ENCODE measurements at places on chromosomes 7 and 10.
A peak's percentile ranks its signal among the peaks of the same experiment; 100 is the strongest.

DNA sequence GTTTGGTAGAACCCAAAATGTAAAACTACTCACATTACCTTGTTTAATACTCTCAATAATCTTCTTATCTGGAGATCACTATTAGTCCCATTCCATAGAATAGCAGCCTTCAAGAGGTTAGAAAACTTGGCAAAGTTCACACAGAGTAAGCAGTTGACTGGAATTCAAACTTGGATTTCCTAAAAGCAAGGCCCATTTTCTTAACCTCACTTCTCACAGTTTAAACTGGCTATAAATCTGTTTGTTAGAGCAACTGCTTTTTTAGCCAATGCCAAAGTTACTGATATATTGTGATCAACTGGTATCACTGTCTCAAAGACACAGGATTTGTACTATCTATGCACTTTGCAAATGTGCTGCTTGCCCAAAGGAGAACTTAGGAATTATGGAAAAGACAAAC lies 230.2 kb downstream of the THSD7A start:
- no peak for DNase-seq

DNA sequence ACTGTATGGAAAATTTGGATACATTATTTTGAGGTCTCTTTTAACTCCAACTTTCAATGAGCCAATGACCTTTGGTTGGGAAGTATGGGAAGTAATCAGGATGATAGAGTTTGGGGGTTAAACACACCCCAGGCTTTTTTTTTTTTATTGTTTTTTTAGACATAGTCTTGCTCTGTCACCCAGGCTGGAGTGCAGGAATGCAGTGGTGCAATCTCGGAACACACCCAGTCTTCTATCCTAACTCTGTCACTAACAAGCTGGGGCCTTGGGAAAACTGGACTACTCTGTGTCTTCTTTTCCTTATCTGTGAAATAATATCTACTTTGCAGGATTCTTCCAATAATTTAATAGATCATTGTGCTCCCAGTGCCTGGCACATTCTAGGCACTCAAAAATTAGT lies 37.6 kb upstream of the AGBL3 start:
- DNase-seq, result no peak

GRCh38 chr7:69951458-69951857 lies 353.2 kb downstream of the AUTS2 start:
- DNase-seq, result no peak

DNA sequence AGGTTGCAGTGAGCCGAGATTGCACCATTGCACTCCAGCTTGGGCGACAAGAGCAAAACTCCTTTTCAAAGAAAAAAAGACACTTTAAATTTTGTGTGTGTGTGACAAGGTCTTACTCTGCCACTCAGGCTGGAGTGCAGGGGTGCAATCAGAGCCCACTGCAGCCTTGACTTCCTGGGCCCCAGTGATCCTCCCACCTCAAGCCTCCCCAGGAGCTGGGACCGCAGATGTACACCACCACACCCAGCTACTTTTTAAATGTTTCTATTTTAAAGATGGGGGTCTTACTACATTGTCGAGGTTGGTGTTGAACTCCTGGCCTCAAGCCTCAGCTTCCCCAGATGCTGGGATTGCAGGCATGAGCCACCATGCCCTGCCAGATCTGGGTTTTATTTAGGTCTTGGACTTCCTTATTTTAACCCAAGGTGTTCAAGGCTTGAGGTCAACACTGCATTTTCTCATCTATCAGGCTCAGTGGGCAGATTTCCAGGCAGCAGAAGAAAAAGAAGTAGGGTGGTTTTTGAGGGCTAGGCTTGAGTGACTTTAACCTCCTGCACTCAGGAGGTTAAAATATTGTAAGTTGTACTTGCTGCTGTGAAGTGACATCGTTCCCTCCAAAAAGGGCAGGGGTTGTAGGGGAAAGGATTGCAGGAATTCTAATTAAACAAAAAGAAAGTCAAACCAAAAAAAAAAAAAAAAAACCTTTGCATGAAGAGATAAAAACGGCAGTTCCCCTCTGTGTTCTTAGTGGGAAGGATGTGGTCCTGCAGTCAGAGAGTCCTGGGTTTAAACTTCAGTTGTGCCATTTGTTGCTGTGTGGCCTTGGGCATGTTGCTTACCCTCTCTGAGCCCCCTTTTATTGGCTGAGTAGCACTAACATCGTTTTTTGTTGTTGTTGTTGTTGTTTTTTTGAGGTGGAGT lies 71.5 kb downstream of the CARD11 start:
- DNase-seq, result no peak

- DNase-seq, result peak; percentile 82
Observed at GRCh38 chr7:121395961-121396757, at the start of gene FAM3C. FAM3C (minus strand) TSS chr7:121396308; CDS start chr7:121382969, 13,339 bp downstream.

DNA sequence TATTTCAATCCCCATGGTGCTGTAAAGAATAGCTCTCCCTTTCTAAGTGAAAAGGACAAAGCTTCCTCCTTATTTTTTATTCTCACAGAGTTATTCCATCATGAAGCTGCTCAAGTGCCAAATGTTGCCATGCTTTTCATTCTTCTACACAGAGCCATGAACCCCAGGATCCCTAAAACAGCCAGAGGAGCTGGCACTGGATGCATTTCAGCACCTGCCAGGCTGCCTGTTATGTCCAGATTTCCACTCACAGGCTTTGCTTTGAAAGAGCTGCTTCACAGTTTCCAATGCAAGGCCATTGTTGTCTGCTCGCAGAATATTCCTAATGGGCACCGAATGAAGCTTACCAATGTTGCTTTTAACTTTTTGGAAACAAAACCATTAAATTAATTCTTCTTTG lies 256.2 kb upstream of the NPSR1 start:
- DNase-seq, result no peak

DNA sequence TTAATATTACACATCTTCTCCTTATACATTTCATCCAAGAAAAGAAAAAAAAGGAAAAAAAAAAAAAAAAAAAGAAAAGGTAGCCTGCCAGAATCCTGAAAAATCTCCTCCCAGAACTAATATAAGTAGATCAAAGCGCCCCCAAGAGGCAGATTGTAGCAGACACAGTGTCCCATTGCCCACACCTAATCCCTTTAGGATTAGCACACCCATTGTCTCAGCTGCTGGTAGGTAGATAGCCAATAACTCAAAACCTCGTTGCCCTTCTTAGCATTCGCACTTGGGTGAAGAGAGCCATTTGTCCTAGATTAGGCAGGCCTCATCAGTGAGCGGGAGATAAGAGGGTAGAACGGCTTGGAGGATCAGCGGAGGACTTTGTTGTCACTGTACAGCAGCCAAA lies 100.2 kb upstream of the SORCS1 start:
- no peak for DNase-seq

DNA sequence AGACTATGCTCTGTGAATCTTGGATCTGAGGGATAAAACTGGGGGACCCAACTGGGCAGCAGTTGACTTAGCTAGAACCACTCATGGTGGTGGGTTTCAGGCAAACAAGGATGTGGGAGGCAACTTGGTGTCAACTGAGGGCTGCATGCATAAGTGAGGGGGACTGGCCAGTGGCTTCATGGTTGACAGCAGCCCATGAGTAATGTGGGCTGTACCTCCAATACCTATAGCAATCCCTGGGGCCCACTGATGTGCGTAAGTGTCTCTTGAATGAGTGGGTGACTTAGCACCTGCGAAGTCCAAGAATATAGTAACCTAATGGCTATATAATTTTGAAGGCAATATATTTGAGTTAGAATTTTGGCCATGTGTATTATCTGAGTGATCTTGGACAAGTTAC lies 13.7 kb upstream of the MAP3K8 start:
- DNase-seq, result no peak

DNA sequence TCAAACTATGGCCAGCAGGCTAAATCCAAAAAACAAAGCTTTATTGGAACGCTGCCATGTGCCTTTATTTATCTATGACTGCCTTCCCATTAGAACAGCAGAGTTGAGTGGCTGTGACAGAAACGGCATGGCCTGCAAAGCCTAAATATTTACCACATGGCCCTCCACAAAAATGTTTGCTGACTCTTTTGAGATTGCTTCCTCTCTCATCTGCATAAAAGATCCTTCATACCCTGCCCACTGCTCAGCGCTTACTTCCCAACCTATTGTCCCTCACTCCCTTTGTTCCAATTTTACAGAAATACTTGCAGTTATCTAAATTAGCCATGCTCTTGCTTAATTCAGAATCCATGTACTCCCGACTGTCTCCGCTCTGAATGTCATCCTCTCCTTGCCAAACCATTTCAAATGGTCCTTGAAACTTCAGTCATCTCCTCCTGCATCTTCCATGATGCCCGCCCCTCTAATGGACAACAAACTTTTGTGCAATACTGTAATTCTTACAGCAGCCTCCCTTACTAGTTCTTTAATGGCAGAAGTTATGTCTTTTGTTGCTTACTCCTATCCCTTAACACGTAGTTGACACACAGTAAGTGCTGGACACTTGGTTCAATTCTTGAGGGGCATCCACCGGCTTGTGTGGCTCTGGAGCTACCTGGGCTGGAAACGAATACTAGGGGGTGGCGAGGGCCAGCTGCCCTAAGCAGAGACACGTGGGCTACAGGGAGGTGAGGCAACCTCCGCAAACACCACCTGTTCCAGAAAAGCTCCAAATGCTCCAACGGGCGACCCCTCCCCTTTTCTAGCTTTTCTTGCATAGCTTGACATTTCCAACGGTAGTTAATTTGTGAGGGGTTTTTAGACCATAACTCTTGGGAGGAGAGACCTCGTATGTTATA lies 832 bp downstream of the XRCC2 start:
- DNase-seq, result no peak

GRCh38 chr7:99642027-99642426 lies 25.3 kb downstream of the ZSCAN25 start:
- no peak for DNase-seq

DNA sequence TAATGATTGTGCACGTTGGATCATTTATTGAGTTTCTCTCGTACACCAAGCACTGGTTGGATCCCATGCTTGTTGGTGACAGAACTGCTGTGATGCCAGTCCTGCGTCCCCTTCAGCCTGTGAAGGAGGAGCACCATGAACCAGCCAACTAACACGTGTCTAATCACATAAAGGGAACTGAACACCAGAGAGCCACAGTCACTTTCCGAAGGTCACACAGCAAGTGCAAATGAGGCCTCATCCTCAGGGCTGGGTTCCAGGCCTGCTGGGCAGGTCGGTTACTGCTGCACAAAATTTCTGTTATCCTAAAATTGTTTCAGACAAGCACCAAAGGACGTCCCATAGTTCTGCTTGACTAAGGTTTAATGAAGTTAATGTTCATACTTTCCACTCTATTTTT lies 332.0 kb upstream of the ZNF32 start:
- DNase-seq, result no peak

- no peak for DNase-seq
Observed at GRCh38 chr10:63030536-63030935, 102.6 kb upstream of the NRBF2 start.
